Muscle of leg (tissue), 16 donors: ENCODE measurements at places on chromosomes 1 and 21. TPM values are rescaled to one million over a fixed set of nuclear protein-coding genes. Genes with fewer than 3 reads are reported as not detected.

Gene KCNE1
- 0.62 TPM for polyA plus RNA-seq

Gene GABPB2
- 4.0 TPM for polyA plus RNA-seq

Gene UMODL1
- 0.03 TPM for polyA plus RNA-seq

Gene GJC2
- polyA plus RNA-seq, result 1.5 TPM

Gene EXTL1
- 2.6 TPM for polyA plus RNA-seq

Gene SPOCD1
- 0.58 TPM for polyA plus RNA-seq

Gene SPATA17
- 3.4 TPM for polyA plus RNA-seq

Gene CLEC20A
- polyA plus RNA-seq, result not detected

Gene ANKRD45
- 0.46 TPM for polyA plus RNA-seq

Gene C4BPA
- not detected for polyA plus RNA-seq

Gene FNDC5
- 212 TPM for polyA plus RNA-seq

Gene NTMT2
- 1.6 TPM for polyA plus RNA-seq

Gene ABCB10
- 15.3 TPM for polyA plus RNA-seq

Gene SH2D2A
- polyA plus RNA-seq, result 0.71 TPM

Gene DUSP10
- 13.8 TPM for polyA plus RNA-seq

Gene ADAMTS5
- polyA plus RNA-seq, result 9.5 TPM

Gene PDZK1
- polyA plus RNA-seq, result 1.6 TPM

Gene WNT3A
- not detected for polyA plus RNA-seq

Gene KDM1A
- 75.4 TPM for polyA plus RNA-seq

Gene CAMK2N1
- polyA plus RNA-seq, result 7.5 TPM

Gene BGLAP
- polyA plus RNA-seq, result 3.5 TPM

Gene USH2A
- 0.07 TPM for polyA plus RNA-seq

Gene PCSK9
- 5.0 TPM for polyA plus RNA-seq

Gene TNFRSF4
- polyA plus RNA-seq, result 3.2 TPM

Gene RPE65
- 0.08 TPM for polyA plus RNA-seq

Gene LIN28A
- not detected for polyA plus RNA-seq

Gene ADORA1
- 5.6 TPM for polyA plus RNA-seq

Gene CELA3B
- polyA plus RNA-seq, result 0.45 TPM

Gene DCAF6
- polyA plus RNA-seq, result 110 TPM

Gene KRTAP6-1
- polyA plus RNA-seq, result not detected

Gene SLC35D1
- polyA plus RNA-seq, result 6.0 TPM

Gene CELA2B
- 3.6 TPM for polyA plus RNA-seq

Gene LENEP
- polyA plus RNA-seq, result 0.39 TPM

Gene NUP210L
- polyA plus RNA-seq, result 0.04 TPM

Gene CD1B
- not detected for polyA plus RNA-seq

Gene S100A7
- polyA plus RNA-seq, result not detected

Gene KMO
- polyA plus RNA-seq, result 0.16 TPM

Gene DDR2
- polyA plus RNA-seq, result 45.8 TPM

Gene CELA2A
- polyA plus RNA-seq, result 0.40 TPM

Gene FAM72D
- polyA plus RNA-seq, result 1.0 TPM

Gene DIO1
- 0.10 TPM for polyA plus RNA-seq

Gene CHIA
- not detected for polyA plus RNA-seq

Gene LCE2B
- polyA plus RNA-seq, result not detected

Gene FALEC
- 0.32 TPM for polyA plus RNA-seq

Gene C8A
- polyA plus RNA-seq, result not detected
